ENCODE measurements at places on chromosomes 4 and X.

DNA sequence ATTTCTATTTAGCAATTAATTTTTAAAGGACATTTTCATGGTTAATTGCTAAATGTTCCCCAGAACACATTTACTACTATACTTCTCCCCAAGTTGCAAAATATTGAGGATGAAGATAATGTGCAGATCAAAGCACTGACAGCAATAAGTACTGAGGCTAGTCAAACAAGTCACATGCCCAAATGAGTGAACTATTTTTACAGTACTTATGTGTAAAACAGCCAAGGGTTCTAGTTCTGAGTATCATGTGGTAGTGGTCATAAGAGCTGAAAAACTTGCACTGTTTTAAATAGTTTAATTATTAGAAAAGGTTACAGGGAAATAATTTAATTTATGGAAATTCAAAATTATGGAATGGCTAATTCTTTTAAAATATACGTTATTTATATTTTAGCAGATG, 3.8 kb downstream of the GALNTL6 start:
- DNase-seq = no peak

GRCh38 chrX:23901805-23902204, 5.9 kb downstream of the APOO start:
- peak; percentile 40 for DNase-seq

- no peak for DNase-seq
These were observed 118.3 kb downstream of the DNAAF6 start for GRCh38 chrX:107324493-107325310.

GRCh38 chr4:41709844-41710481, 38.6 kb downstream of the PHOX2B start:
- DNase-seq = no peak

- DNase-seq = peak; percentile 88
These were observed at the start of gene SEPTIN11 for GRCh38 chr4:76949276-76950051. Gene SEPTIN11, plus strand, starts transcription at chr4:76949752. Its CDS starts 152 bp downstream, at chr4:76949904.

DNA sequence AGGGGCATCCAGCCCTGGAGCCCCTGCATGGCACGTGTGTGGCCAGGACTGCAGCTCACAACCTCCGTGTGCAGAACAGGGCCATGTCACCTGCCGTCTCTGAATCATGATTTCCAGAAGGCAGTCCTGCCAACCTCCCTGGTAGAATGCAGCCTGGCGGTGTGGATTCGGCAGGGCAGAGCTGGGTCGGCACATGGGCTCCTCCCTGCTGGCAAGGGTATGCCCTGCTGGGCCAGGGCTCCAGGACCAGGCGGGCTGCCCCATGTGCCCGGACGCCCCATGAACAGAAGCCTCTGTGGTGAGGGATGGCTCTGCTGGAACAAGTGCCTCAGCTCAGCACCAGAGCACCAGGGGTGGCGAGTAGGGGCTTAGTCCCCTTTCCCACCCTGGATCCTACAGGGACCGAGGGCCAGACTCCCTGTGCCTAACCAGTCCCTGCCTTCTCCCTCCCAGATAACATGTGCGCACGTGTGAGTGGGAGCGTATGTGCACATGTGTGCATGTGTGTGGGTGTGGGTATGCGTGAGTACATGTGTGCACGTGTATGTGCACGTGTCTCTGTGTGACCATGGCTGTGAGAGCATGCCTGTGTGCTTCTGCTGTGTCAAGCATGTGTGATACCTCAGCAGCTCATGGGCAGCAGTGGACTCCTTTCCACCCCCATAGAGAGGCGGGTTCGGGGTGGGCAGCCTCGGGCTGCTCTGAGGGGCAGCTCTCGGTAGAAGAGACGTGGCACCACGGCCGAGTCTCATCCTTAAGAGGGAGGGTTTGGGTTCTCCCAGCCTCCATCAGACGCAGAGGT, 10.3 kb upstream of the MXD4 start:
- DNase-seq = no peak

- DNase-seq = no peak
These were observed 543.3 kb downstream of the GRID2 start for GRCh38 chr4:92847026-92847425.

- DNase-seq = no peak
These were observed 1.0 kb upstream of the PDGFRA start for GRCh38 chr4:54228056-54228527.

DNA sequence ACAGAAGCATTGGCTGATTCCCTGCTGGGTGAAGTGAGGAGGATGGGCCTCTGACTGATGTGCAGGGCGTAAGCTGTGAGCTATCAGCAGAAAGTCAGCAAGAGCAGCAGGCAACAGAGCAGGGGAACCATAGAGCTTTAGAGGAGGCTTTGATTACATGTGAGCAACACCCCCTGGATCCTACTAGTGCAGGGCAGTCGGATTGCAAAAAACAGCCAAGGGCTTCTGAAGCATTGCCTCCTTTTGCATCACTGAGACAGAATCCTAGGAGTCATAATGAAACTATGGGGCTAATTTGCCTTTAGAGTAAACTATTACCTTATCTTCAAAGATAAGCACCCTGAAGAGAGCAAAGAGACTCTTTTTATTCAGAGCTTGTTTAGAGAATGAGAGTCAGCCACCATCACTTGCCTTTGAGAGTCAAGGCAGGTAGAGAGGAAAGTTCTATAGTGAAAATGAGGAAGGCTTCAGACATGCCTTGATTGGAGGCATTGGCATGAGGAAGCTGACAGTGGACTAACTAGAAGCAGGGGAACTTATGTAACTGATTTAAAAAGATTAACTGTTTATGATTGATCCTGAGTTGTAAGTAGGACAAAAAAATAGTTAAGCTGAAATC, 420.3 kb downstream of the PDHA2 start:
- no peak for DNase-seq

GRCh38 chr4:153224474-153224873, 20.2 kb downstream of the TRIM2 start:
- DNase-seq = no peak

DNA sequence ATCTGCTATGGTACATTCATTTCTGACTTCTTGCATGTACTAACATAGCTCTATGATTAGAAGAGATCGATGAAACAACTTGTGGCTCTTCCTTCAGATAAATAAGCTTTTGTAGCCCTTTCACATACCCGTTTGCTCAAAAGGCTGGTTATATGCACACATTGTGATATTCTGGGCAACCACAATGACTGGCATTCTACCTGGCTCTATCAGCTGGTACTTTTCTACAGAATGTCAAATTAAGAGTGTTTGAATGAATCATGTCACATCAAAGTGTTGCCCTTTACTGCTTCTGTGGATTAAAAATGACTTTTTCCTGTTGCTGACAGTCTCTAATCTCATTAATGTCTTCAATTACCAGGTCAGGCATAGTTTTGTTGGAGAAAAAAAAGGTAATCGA, 11.6 kb downstream of the PGRMC1 start:
- DNase-seq = no peak

DNA sequence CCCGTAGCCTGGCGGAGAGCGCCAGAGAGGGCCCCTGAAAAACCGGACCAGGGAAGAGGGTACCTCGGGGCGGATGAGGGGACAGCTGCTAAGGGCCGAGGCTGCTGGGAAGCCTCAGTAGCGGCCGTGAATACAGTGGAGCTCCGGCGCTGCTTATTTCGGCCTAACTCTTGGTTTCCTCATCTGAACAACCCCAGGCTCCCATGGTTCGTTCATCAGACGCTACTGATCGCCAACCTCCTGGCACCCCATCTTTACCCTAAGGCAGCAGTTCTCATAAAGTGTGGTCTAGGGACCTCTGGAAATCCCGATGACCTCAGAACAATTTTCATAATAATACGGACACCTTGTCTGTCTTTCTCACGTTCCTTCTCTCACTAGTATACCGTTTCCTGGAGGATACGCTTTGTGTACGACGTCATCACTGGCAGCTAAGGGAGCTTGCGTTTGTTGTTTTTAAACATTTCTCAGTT, 645 bp upstream of the RAB28 start:
- peak; percentile 43 for DNase-seq

DNA sequence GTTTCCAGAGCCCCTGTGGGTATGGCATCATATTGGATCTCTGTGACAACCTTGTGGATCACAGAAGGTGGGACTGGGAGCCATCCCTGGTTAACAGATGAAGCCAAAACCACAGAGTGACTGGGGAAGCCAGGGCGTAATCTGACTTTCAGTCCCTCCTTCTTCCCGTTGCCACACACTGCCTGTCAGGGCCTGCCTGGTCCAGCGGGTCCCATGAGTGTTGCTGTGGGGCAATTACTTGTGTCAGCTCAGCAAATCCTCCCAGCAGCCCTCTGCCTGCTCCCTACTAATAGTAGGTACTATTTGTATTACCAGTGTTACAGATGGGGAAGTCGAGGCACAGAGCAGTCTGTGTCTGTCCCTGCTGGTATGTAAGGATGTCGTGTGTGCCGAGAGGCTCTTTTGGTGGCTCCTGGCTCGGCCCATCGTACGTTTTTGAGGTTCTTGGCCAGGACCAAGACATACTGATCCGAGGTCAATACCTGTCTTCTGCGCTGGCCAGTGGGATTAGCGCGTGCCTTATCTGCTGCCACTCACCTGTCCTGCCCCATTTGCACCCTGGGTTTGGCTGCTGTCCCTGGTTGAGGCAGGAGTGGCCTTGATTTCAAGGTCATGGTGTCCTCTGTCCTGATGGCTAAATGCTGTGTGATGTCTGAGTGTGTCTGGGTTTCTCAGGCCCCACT, 5.7 kb downstream of the NSG1 start:
- DNase-seq = no peak

DNA sequence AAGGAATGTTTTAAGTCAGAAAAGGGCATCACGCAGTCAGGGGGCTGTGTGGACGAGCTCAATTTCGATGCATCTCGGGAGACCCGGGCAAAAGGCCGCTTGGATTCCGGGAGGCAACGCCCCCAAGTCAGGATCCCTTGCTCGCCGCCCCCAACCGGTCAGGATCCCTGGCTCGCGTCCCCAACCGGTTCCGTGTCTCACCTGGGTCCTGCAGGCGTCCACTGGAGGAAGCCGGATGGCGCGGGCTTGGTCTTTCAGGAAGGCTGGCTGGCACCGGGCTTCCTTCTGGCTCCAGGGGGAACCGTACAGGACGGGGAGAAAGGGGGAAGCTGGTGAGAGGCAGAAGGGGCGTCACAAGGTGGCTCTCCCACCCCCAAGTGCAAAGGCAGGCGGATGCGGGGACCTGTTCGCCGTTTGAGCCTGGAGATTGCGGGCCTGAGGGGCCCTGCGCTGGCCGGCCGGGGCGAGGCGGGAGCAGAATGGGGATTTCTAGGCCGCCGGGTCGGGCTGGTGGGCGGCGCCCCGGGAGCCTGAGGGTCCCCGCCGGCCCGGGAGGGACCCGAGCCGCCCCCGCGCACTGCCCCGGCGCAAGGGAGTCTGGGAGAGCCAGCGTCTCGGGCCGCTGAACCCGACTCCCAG, 84.7 kb downstream of the HPRT1 start:
- DNase-seq = no peak

Measured in CD4-positive, alpha-beta T cell treated with Interleukin-15 for 4 hours (primary cell).